Esophagus mucosa (tissue), 1 donor: ENCODE measurements at places on chromosomes 2 and 18. TPM values are rescaled to one million over a fixed set of nuclear protein-coding genes. Genes with fewer than 3 reads are reported as not detected.

C1QL2 gene
- total RNA-seq: not detected

- ATAC-seq: no peak
These were observed 70.1 kb upstream of the PNPT1 start for GRCh38 chr2:55763721-55764120.

GRCh38 chr2:109208071-109208950 lies 79.3 kb downstream of the SH3RF3 start:
- ATAC-seq: no peak

DNA sequence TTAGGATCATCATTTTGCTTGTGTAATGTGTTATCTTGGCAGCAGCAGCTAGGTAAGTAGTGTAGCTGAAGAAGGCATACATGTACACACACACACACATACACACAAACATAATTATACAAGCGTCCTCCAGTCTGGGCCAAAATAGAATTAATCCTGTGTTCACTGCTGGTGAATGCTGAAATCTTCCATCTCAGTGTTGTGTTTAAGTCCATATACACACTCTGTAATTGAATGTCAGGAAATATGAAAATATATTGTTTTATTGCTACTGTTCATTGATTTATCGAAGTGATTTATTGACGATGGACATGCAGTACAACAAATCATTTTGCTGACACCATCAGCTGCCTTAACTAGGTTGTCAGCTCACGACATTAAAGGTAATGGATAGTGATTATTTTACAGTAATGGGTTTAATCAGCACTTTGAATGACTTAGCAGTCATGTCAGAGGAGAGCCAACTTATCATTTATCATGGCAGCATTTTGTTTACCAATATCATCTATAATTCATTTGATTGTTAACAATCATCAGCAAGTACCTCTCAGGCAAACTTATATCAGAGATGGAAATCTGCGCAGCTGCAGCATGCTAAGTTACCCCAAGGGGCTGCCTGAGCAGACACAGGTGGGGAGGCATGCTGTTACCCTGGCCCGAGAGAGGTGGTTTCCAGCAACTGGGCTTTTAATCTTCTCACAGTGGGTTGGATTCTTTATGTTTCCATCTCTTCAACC lies 83.7 kb upstream of the FSHR start:
- no peak for ATAC-seq

GRCh38 chr2:148720501-148721001 lies 76.0 kb downstream of the EPC2 start:
- no peak for ATAC-seq
